Adrenal gland (tissue), 19 donors: ENCODE measurements at places on chromosomes 7 and 10. TPM values are rescaled to one million over a fixed set of nuclear protein-coding genes. Genes with fewer than 3 reads are reported as not detected.

TRIM4 gene
- 17.2 TPM for polyA plus RNA-seq

AS3MT gene
- 910 TPM for polyA plus RNA-seq

OPN4 gene
- polyA plus RNA-seq: 0.30 TPM

CPN1 gene
- not detected for polyA plus RNA-seq

FZD8 gene
- polyA plus RNA-seq: 0.97 TPM

GCK gene
- 0.09 TPM for polyA plus RNA-seq

LAMB1 gene
- polyA plus RNA-seq: 73.6 TPM

WBP1L gene
- polyA plus RNA-seq: 46.7 TPM

GUSB gene
- 62.0 TPM for polyA plus RNA-seq

CRYGN gene
- polyA plus RNA-seq: 0.67 TPM

DIP2C gene
- 8.9 TPM for polyA plus RNA-seq

CYP3A5 gene
- 10.0 TPM for polyA plus RNA-seq

FAM24B gene
- polyA plus RNA-seq: 2.0 TPM
